ENCODE measurements at places on chromosomes 5 and 9.

DNA sequence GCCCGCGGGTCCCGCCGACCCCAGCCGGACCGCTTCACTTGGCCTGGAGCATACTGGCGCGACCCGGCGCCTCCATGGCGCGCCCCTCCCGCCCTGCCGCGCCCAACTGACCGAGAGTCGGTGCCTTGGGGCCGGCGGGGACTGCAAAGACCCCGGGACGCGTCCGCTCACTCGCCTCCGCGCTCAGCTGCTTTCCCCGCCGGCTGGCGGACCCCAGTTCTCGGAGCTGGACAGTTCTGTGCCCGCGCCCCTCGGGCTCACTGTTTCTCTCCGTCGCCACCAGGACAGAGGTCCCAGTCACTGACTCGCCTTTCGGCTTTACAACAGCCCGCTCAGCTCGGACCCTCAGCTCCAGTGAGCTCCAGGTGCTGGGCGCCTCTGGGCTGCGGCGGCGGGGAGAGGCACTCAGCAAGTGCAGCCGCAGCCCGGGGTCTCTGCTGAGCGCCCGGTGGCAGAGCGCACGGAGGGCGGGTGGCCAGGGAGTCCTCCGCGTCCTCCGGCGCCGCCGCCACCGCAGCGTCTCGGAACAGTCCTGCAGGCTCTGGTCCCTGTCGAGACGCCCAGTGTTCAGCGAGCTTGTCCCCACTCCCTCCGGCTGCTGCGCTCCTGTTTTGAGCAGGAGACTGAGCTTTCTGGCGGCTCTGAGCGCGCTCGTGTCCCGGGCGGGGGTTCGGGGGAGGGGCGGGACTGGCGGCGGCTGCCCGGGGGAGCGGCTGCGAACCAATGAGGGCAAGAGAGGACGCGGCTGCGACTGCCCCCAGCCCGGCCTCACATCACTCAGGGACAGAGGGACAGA is at the start of gene SMIM32:
Gene SMIM32 (minus strand): TSS at position 637 of the 796 bp plus-strand sequence. CDS start 638 bp downstream, outside the sequence.
- no peak for DNase-seq

DNA sequence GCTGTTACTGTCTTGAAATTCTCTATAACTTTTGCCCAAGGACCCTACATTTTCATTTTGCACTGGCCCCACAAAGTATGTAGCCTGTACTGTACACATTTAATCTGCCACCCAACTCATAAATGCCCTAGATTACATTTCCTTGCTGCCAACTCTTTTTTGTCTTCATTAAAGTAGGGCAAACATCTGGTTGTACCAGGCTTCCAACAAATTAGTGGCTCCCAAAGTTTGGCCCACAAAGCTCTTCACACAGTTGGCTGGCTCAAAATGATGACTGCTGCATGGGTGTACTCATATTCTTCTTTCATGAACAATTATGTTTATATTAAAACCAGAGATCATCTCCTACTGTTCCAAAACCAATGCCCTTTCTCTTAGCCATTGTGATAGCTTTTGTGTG is 45.3 kb downstream of the GNA14 start:
- DNase-seq, result no peak

DNA sequence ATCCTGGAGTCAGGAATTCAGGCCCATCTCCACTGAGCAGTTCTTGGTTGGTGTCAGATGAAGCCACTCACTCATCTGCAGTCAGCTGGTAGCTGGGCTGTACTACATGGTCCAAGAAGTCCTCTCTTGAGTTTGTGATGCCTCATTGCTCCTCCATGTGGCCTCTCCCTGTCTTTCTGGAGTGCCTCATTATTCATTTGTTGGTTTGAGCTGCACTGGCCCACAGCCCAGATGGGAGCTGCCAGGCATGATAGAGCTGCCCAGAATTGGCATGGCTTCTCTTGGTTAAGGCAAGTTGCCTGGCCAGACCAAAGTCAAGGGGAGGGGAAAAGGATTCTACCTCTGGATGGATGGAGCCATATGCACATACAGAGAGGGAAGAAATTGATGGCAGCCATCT is 8.0 kb downstream of the PTCD2 start:
- no peak for DNase-seq

- DNase-seq, result no peak
Measured at GRCh38 chr5:5050801-5051200, 89.3 kb upstream of the ADAMTS16 start.

DNA sequence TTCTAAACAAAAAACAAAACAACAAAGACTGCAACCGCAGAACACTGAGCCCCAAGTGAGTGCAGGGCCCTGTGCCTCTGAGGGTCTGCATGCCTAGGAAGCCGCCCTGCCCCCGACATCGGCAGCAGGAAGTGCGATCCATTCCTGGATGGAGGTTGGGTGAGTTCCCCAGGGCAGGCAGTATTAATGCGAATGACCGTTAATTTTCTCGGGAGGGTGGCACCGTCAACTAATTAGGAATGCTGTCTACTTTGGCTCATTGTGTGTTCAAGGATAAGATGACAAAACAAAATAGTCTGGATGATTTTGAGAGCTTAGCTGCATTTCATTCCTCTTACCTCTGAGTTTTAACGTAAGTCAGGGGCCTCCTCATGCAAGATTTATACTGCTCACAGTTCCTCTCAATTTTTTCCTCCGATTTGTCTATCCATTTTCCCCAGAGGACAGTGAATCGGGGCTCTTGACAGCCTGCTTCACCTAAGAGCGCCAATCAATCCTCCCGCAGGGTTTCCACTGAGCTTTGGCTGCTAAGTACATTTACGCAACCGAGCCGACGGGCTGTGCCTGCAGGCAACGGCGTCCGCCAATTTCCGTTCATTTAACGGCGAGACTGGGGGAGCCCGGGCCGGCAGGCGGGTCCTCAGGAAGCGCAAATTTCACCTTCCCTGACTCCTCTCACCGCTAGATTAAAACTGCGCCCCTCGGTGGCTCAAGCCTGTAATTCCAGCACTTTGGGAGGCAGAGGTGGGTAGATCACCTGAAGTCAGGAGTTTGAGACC is 2.9 kb upstream of the NXNL2 start:
- DNase-seq, result no peak

DNA sequence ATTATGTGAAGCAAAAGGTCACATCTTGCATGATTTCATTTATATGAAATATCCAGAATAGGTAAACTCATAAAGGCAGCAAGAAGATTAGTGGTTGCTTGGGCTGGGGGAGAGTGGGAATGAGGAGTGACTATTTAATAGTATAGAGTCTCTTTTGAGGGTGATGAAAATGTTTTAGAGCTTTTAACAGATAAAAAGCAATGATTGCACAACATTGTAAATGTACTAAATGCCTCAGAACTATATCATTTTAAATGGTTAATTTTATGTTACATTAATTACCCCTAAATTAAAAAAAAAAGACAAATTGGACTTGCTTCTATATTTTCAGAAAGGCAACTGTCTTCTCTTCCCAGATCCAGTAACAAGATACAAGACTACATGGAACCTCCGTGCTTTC is 21.9 kb upstream of the TTC39B start:
- DNase-seq, result no peak

DNA sequence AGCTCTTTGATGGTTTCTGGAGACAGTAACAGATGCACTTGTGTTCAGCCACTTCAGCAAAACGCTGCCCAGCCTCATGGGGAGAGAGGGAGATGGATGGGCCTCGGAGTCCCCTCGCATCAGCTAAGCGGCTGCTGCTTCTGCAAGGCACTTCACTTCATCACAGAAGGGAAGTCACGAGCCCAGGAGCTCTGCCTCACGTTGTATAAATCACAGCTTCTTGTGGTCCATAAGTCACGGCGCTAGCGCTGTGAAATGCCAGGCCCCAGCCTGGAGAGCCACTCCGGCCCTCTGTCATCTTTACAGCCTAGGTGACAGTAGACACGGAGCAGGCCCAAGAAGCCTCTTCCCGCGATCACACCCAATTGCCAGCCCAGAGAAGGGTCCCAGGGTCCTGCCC is 23.4 kb downstream of the DBH start:
- DNase-seq, result no peak

DNA sequence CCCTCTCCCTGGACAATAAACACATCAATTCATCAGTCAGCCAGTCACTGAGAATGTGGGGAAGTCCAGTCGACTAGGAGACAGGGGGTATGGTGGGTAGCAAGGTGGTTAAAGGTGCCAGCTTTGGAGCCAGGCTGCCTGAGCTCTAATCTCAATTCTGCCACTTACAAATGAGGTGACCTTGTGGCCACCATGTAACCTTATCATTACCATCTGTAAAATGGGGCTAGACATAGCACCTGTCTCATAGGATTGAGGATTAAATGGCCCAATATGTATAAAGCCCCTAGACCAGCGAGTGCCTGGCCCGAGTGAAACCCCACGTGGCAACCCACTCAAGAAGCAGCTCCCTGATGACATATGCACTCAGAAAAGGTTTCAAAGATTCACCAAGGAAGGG is 73.3 kb upstream of the TBC1D2 start:
- DNase-seq, result no peak
